ENCODE measurements at places on chromosomes 1 and 21.

DNA sequence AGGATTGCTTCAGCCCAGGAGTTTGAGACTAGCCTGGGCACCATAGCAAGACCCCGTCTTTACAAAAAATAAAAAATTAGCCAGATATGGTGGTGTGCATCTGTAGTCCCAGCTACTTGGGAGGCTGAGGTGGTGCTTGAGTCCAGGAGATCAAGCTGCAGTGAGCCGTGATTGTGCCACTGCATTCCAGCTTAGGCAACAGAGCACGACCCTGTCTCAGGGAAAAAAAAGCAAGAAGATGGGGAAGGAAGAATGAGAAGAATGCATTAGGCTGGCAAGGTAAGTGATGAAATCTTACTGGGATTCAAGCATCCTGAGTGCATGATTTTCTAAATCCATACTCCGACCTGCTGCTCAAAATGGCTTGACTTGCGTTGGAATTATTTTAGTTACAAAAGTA is 6.8 kb downstream of the PCP4L1 start:
- DNase-seq: no peak

DNA sequence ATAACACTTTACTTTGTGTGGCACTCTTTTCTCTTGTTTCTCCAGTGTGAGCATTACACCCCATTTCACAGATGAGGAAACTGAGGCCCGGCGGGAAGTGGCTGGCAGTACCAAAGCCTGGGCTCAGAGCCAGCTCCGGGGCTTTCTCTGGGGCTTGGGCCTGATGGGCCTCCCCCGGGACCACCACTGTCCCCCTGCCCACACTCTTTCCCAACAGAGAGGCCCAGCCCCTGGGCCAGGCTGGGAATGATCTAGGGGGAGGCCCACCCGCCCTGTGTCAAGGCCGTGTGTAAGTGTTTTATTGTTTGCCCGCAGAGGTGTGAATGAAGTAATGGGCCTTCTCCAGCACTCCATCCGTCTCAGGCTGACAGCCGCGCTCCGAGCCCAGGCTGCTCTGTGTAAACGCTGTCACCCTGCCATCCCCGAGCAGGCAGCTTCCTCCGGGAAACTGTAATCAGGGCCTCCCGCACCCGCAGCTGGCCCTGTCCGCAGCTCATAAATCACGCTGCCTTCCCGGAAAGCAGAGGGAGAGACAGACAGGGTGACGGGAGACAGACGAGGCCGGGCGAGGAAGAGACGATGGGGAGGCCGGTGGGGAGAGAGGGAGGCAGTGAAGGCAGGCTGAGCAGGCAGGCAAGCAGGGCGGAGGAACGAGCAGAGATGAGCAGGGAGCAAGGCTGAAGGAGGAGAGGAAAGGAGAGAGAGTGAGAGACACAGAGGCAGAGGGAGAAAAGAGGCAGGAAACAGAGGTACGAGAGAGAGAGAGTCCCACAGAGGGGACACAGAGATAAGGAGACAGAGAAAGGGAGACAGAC is 109.7 kb upstream of the ZBTB40 start:
- peak; percentile 57 for DNase-seq

DNA sequence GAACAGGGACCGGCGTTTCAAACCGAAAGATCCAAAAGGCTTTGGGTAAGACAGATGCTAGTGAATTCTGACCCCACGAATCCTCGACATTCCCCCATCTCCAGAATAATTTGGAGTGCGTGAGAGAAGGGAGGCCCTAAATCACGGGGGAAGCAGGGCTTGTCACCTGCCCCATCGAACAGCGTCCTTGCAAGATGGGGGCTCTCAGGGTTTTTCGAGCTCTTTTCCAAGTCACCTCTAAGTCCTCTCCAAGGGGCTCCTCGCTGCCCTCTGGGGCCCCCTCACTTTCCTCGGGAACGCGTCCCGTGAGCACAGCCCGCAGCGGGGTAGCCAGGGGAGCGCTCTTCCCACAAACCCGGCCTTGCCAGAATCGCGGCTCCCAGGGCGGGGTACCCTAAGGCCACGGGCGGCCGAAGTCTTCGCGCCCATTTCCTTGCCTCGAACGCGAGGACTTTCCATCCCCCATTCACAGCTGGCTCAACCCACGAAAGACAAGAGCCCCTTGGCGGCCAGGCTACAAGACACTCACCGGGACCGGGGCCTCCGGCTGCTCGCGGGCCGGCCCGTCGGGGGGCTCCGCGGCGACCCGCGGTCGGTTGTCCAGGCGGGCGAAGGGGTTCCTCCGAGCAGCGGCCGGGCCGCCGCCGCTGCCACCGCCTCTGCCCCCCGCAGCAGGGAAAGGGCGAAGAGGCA is 546 bp downstream of the DONSON start:
- DNase-seq: peak; percentile 57

DNA sequence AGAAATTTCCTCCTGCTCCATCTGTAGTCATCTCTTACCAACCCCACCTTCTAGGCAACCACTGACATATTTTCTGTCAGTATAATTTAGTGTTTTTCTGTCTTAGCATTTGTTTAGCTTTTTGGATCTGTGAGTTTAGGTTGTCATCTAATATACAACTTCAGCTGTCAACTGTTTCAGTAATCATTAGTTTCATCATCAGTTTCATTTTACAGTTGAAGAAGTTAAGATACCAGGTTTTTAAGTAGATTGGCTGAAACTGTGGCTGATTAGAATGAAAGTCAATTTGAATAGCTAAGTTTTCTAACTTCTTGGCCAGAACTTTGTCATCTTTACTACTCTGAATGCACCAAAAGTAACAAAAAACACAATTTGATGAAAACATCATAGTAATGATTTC is 1957.3 kb downstream of the NCAM2 start:
- no peak for DNase-seq

- peak; percentile 98 for DNase-seq
Measured at GRCh38 chr21:46323710-46324389, at the start of the genes C21orf58 and PCNT. C21orf58 (minus strand) TSS chr21:46323870; CDS start chr21:46322738, 1,132 bp downstream. PCNT (plus strand) TSS chr21:46324156; CDS start chr21:46324229, 73 bp downstream.

GRCh38 chr1:205074084-205074483 is 10.2 kb downstream of the TMEM81 start:
- DNase-seq: no peak

DNA sequence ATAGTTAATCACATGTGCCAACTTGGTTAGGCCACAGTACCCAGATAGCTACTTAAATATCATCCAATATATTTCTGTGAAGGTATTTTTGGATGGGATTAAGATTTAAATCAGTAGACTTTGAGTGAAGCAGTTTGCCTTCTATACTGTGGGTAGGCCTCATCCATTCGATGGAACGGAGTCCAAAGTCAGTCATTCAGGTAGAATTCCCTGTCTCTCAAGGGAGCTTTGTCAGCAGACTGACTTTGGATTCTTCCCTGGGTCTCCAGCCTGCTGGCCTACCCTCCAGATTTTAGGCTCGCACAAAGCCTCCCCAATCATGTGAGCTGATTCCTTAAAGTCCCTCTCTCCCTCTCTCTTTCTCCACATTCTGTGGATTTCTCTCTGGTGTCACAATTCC is 145.1 kb upstream of the MAGI3 start:
- no peak for DNase-seq

DNA sequence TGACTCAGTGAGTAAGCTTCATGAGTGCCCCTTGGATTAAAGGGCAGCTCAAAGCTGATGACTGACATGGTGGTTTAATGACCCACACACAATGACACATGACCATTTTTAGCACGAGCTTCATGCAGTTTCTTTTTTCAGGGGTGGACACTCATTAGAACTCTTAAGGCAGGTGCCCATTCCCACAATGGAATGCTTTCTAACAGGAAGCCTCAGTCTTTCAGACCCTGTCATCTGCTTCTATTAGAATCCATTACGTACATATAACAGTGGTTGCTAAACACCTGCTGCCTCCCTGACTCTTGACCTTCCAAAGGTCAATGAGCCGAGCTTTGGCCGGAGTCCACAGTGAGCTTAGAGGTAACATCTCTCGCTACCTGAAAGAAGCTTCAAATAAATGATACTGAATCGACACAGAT is 27.4 kb downstream of the AKNAD1 start:
- DNase-seq: peak; percentile 54

- peak; percentile 89 for DNase-seq
Measured at GRCh38 chr1:93672069-93672468, 9.6 kb downstream of the BCAR3 start.

GRCh38 chr21:46216132-46216747 is 12.3 kb downstream of the LSS start:
- no peak for DNase-seq

- no peak for DNase-seq
Measured at GRCh38 chr1:208921259-208921658, 662.3 kb upstream of the CAMK1G start.

DNA sequence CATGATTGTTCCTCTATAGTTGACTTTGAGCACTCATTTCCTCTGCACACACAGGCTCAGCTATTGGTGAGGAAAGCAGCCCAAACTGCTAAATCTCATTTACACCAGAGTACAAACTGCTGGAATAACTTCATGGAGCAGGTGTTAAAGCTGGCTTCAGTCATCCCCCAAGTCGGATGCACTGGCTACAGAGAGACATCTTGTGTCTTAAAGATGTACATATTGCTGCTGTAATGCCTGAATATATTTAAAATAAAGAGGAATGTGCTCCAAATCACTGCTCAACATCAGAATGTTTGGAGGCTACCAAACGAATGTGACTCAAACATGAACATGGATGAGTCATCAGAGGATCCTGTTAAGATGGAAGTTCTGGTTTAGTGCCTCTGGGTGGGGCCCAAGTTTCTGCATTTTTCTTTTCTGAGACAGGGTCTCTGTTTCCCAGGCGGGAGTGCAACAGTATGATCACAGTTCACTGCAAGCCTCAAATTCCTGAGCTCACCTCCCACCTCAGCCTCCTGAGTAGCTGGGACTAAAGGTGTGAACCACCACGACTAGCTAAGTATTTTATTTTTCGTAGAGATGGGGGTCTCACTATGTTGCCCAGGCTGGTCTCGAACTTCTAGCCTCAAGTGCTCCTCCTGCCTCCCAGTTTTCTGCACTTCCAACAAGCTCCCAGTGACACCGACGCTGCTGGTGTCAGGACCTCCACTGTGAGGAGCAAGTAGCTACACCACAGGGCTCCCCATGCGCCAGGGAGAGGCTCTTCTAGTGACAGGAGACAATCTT is 79.0 kb upstream of the KRTAP19-8 start:
- peak; percentile 71 for DNase-seq

DNA sequence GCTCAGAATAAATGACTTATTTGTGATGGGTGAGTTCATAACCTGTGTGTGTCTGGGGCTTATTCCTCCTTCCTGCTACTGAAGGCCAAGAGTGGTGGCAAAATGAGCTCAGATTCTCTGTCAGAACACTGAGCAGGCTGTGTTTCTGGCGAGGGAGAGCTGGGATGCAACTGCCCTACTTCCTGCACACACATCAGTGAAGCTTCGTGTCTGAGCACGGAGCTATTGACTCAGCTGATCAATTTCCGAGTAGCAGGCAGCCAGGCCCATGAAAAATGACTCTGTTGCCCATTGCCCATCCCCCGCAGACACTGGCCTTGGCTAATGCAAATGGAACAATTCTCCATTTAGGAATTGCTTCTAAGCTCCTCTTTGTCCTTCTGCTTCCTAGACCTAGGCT is 27.7 kb downstream of the TNR start:
- no peak for DNase-seq

GRCh38 chr1:153959454-153959853 is 1.0 kb upstream of the CRTC2 start:
- DNase-seq: no peak

DNA sequence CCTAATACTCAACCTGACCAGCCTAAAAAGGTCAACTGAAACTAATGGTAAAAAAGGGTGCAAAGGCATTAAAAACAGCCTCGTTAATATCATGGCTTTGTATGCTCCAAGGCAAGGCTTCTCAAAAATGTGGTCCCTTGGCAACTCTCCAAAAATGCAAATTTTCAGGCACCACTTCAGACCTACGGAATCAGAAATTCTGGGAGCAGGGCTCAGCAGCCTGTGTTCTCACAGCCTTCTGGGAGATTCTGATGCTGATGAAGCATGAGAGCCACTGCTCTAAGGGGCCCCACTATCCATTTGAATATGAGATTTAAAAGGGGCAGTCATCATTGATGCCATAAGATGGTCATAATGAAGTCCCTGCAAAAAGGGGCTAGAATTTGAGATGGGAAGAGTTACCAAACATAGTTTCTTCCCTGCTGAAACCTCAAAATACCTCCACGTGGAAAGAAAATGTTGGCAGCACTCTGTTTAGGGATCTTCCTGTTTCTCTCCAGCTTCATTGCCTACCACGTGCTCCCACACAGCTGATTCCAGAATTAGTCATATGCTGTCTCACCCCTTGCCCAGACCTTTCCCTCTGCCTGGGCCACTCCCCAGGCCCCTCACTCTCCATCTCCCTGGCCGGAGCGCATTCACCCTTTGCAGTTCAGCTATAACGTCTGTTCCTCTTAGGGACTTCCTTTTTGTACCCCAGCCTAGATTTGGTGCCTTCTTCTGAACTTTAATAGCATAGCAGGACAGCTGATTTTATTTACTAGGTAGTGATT is 46.7 kb downstream of the PHC2 start:
- DNase-seq: peak; percentile 75

DNA sequence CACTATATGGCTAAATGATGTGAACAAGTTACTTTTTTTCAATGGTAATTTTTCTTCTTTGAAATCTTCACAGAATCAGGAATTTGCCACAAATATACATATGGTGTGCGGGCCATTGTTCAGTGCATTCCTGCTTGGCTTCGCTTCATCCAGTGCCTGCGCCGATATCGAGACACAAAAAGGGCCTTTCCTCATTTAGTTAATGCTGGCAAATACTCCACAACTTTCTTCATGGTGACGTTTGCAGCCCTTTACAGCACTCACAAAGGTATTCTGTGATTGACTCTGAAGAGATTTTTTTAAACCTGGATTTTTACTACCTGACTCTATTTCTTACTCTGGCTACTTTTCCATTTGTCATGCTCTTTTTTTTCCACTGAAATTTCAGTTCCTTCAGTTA is 76.2 kb upstream of the KIAA1614 start:
- no peak for DNase-seq

DNA sequence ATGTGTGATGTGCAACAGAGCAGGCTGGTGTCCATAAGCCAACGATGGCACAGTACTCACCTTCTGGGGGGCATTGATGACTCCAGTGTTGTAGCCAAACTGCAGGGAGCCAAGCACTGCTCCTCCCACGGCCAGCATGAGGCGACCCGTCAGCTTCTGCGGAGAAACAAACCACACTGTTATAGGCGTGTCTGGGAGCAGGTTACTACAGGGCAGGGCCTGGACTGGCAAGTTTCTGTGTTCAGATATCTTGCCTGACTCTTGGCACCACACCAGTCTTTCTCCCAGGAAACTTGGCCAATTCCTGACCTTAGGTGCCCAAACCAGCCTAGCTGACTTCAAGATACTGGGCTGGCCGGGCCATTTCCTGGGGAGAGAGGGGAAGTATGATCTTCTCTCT is 15.5 kb downstream of the SLC2A1 start:
- DNase-seq: peak; percentile 37

GRCh38 chr1:182086620-182087019 is 25.1 kb upstream of the ZNF648 start:
- DNase-seq: no peak
